ENCODE measurements at places on chromosomes 1 and 21. TPM values are rescaled to one million over a fixed set of nuclear protein-coding genes. Genes with fewer than 3 reads are reported as not detected.

Gene TRIM58
- 0.66 TPM for total RNA-seq

Gene MX2
- 0.87 TPM for total RNA-seq

Gene VTCN1
- not detected for total RNA-seq

Gene MROH7
- 0.11 TPM for total RNA-seq

Gene ZSWIM5
- total RNA-seq, result 1.2 TPM

Gene UBASH3A
- not detected for total RNA-seq

Gene AMPD1
- not detected for total RNA-seq

Gene CLCA4
- total RNA-seq, result not detected

Gene KRTAP13-3
- not detected for total RNA-seq

Gene MXRA8
- total RNA-seq, result 203 TPM

Gene CFHR1
- 0.25 TPM for total RNA-seq

Gene TNFAIP8L2
- total RNA-seq, result not detected

Gene HRNR
- total RNA-seq, result not detected

Gene NFASC
- total RNA-seq, result 53.6 TPM

Gene GPR25
- not detected for total RNA-seq

Gene KIAA1614
- 6.5 TPM for total RNA-seq

Gene FCRL5
- not detected for total RNA-seq

Gene IFT25
- total RNA-seq, result 23.0 TPM

Gene C8A
- not detected for total RNA-seq

Gene PCNX2
- total RNA-seq, result 40.9 TPM

Gene CRYAA
- not detected for total RNA-seq

Gene CD5L
- not detected for total RNA-seq

Gene TNFRSF18
- total RNA-seq, result 0.12 TPM

Gene UBE2U
- not detected for total RNA-seq

Gene NHLH1
- total RNA-seq, result not detected

Gene SPRR2E
- total RNA-seq, result not detected

Gene CDK11A
- total RNA-seq, result 15.2 TPM

Gene SLC2A5
- 2.3 TPM for total RNA-seq

Gene BLZF1
- total RNA-seq, result 44.6 TPM

Gene CFHR5
- total RNA-seq, result not detected

Gene SELP
- total RNA-seq, result not detected

Data from uterine smooth muscle cell (primary cell).